ENCODE measurements at places on chromosomes 2 and 18.

DNA sequence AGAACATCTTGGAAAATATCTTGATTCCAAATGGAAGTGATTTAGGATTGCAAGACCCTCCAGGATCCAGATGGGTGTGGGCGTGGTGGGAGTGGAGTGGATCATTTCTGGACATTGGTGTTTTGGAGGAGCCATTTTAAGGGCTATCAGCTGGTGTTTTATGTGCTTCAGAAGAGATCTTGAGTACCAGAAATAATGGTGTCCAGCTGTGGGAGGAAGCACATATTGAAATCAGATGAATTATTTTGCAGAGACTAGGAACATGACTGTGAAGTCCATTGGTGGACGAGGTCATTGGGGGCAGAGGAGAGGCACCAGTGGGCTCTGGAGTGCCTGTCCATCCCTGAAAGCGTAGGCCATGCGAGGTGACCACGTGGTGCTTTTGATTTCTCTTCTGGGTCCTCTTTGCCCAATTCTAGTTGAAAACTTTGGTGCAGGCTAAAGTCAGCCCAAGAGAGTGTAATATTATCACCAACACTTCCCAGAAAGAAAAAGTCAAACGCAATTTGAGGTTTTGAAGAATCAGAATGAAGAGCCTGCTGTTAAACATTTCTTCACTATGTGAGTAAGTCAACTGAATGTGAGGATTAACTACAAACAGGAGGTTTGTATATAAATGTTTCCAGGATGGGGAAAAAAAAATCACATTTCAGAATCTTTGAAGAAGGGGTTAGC lies 31.6 kb downstream of the RNF144A start:
- no peak for DNase-seq

GRCh38 chr18:50802141-50802540 lies 17.7 kb downstream of the MRO start:
- DNase-seq, result no peak

- no peak for DNase-seq
Measured at GRCh38 chr2:107988108-107988507, 1.8 kb downstream of the SLC5A7 start.

- no peak for DNase-seq
Measured at GRCh38 chr2:82968358-82968757, 1490.7 kb downstream of the SUCLG1 start.

- DNase-seq, result no peak
Measured at GRCh38 chr18:79186649-79187048, 117.5 kb downstream of the ATP9B start.

DNA sequence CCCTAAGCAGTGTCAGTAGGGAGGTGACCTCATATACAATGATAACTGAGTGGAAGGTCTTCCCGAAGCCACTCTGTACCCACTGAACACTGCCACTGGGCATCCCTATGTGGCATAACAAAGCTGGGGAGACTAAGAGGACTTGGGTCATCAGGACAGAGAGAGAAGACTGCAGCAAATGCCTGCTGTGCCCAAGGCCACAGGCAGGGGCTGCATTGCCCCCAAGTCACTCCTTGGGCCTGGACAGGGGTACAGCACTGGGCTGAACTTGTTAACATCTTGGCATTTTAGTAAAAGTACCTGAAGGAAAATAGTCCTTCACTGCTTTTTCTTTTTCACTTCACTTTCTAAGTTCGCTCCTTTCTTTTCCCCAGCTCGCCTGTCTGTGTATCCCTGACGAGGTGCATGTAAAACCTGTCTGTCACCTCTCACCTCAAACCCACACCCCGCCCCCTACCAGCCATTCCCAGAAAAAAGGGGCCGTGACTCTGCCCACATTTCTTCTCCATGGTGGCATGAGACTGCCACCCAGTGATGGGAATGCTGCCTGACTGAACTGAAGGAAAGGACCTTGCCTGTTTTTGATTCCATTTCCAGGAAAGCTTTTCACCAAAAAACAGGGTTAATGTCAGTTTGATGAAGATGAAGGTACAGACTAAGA lies 62.9 kb downstream of the MTHFD2 start:
- DNase-seq, result peak; percentile 57

GRCh38 chr2:174038462-174038861 lies 73.3 kb upstream of the SP3 start:
- no peak for DNase-seq

- DNase-seq, result no peak
Measured at GRCh38 chr2:234764372-234764771, 187.4 kb upstream of the SH3BP4 start.

GRCh38 chr2:7027956-7028655 lies 110.9 kb downstream of the RNF144A start:
- no peak for DNase-seq

- DNase-seq, result no peak
Measured at GRCh38 chr2:214604861-214605260, 194.0 kb downstream of the VWC2L start.

DNA sequence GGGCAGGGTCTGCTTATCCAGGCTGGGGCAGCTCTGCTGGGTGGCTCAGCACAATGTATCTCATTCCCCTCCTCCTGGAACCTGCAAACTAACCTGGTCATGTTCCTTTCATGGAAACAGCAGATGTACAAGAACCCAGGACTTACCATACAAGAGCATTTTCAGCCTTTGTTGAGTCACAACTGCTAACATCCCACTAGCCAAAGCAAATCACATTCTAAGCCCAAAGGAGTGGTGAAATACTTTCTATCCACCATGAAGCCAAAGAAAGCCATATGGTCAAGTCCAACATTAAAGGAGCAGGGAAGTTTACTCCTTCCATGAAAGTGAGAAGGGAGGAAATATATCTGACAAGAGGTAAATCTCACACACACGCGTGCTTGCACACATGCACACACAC lies 163.0 kb downstream of the IRS1 start:
- no peak for DNase-seq

GRCh38 chr2:3192920-3193319 lies 184.7 kb downstream of the EIPR1 start:
- DNase-seq, result no peak

Data from 8988T (cell line).